ENCODE measurements at places on chromosomes 7 and 10.
A peak's percentile ranks its signal among the peaks of the same experiment; 100 is the strongest.

- DNase-seq = no peak
Measured at GRCh38 chr7:82247814-82248433, 195.7 kb downstream of the CACNA2D1 start.

- no peak for DNase-seq
Measured at GRCh38 chr7:83640731-83641537, 8.0 kb downstream of the SEMA3E start.

GRCh38 chr7:157508477-157508881 lies 171.7 kb downstream of the DNAJB6 start:
- no peak for DNase-seq

GRCh38 chr7:155587486-155587885 lies 41.1 kb upstream of the CNPY1 start:
- DNase-seq = no peak

DNA sequence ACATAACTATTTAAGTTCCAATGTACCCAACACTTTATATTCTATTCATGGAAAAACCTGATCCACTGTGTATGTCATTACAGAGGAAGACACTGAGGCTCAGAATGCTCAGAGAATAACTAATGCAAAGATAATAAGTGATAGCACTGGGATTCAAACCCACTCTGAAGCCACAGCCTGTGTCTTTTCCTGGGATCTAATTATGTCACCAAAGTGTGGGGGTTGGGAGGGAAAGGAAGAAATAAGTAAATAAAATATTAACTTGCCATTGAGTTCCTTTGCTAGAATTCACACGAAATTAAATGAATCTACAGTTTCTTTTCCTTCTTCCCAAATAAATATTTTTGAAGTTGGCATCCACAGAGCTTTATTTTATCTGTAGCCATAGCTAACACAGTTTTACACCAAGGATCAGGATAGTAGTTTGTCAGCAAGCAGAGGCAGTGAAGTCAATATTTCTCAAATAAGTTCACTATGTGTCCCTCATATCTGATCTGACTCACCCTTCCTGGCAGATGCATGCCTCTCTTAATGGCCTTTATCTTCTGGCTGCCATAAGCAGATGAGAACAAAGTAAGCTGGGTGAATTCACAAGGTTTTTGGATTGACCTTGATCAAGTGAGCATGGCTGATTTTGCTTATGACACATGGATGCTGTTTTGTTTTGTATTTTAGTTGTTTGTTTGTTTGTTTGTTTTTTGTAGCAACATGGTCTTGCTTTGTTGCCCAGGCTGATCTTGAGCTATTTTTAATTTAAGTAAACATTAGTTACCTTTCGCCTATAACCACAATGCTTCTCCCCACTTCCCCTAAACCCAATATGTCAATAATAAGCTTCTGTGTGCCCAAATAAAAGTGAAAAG lies 6.3 kb downstream of the RAPGEF5 start:
- DNase-seq = no peak

- no peak for DNase-seq
Measured at GRCh38 chr10:42864575-42864974, 82.0 kb downstream of the BMS1 start.

GRCh38 chr7:44477063-44477830 lies 13.2 kb downstream of the NUDCD3 start:
- peak; percentile 46 for DNase-seq

GRCh38 chr7:120412139-120413050 lies 139.4 kb downstream of the KCND2 start:
- DNase-seq = no peak

DNA sequence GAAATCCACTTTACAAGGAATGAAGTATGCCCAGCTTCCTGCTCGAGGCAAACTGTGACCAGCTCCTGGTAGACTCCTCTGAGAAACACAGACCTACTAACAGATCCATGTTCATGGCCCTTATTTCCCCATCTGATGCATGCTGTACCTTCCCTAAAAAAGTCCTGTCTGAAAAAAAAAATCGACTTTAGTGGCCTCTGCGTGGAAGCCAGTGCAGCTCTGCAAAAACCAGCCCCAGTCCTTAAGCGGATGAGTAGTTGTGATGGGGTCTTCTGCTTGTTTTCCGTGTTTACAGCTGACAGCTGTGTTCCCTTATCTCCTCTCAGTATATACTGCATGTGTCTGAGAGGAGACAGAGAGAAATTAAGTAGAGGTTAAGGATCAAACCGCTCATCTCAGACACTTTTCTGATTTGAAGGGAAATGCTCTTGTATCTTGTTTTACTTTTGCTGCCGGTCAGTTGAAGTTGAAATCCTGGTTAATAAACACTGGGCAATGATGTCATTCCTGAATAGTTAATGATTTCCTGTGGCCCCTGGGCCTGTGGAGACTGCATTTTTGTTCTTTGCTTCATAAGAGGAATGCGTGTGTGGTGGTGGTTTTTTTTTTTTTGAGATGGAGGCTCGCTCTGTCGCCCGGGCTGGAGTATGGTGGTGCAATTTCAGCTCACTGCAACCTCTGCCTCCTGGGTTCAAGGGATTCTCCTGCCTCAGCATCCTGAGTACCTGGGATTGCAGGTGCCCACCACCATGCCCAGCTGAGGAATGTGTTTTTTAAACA lies 67.6 kb downstream of the DOCK1 start:
- DNase-seq = no peak

DNA sequence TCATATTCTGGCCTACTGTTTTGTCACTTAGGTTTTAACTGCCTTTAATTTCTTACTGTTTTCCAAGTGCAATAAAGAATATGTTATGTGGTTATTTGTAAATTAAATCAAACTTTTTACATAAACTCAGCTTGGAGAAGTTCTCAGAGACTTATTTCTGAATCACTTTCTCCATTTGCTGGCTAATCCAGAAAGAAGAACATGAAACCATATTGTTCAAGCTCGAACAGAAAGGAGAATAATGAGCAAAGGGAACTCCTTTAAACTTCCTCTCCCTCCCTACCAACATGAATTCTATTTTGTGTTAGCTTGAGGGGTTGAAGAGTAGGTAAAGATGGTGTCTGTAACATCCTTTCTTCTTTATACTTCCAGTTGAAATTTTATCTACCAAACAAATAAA lies 52.3 kb downstream of the SHTN1 start:
- DNase-seq = no peak

- no peak for DNase-seq
Measured at GRCh38 chr7:47465191-47465590, 116.7 kb downstream of the TNS3 start.

All from NCI-H1105 (cell line).